ENCODE measurements at places on chromosomes 3 and 15. TPM values are rescaled to one million over a fixed set of nuclear protein-coding genes. Genes with fewer than 3 reads are reported as not detected.

OR4F15 gene
- not detected for total RNA-seq

OPA1 gene
- total RNA-seq, result 74.5 TPM

PAQR5 gene
- total RNA-seq, result 0.09 TPM

ISL2 gene
- 1.8 TPM for total RNA-seq

CHRNA5 gene
- 0.59 TPM for total RNA-seq

KCNMB3 gene
- 1.5 TPM for total RNA-seq

NFKBIZ gene
- total RNA-seq, result 129 TPM

LINGO1 gene
- total RNA-seq, result not detected

GOLGA6B gene
- not detected for total RNA-seq

TMEM212 gene
- not detected for total RNA-seq

ATP8B4 gene
- 0.42 TPM for total RNA-seq

LRRC49 gene
- total RNA-seq, result 28.2 TPM

Measured in smooth muscle cell of the umbilical artery (primary cell).